Chondrocyte (in vitro differentiated cells): ENCODE measurements at places on chromosomes 3 and 15.

- DNase-seq = no peak
Measured at GRCh38 chr15:39846108-39846507, 63.5 kb upstream of the FSIP1 start.

GRCh38 chr3:171374661-171375285 lies 85.4 kb downstream of the TNIK start:
- no peak for DNase-seq

DNA sequence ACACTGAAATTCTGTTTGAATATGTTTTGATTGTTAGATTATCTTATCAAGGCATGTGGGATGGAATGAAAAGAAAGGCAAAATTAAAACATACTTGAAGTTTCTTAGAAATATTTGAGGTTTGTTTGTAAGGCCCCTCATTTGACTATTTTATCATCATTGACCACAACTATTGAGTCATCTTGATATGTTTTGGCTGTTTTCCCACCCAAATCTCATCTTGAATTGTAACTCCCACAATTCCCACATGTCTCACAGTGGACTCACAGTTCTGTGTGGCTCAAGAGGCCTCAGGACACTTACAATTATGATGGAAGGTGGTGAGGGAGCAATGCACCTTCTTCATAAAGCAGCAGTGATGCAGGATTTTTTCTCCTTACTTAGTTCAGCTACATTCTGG lies 917.1 kb downstream of the PLOD2 start:
- no peak for DNase-seq

DNA sequence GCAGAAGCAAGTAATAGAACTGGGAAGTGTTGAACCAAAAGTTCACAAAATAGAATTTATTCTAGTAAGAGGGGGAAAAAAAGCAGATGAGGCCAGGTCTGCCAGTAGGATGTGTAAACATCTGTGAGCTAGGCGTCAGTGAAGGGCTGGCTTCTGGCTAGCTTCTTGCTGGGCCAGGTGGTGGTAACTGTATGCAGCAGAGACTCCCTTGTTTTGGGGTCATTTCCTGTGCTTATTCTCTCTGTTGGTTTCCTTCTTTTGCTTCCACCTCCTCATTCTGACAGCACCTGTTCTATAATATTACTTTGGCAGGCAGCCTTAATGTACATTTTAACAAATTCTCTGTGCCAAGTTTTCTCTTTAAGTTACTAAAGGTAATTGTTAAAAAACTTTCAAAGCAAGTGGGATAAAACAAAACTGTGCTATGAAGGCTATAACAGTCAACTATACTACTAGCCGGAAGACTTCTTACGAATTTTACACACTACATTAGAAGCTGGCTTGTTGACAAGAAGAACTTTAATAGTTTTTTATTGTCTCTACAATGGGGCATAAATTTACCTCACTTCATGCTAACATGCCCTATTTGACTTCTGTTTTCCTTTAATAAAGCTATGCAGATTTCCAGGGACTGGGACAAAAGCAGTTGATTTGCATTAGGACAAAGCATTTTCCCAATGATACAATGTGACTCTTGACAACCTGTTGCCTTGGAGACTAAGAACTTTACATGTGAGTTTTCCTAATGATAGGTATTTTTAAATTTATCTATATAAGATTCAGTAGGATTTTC lies 318.8 kb upstream of the NAALADL2 start:
- no peak for DNase-seq

DNA sequence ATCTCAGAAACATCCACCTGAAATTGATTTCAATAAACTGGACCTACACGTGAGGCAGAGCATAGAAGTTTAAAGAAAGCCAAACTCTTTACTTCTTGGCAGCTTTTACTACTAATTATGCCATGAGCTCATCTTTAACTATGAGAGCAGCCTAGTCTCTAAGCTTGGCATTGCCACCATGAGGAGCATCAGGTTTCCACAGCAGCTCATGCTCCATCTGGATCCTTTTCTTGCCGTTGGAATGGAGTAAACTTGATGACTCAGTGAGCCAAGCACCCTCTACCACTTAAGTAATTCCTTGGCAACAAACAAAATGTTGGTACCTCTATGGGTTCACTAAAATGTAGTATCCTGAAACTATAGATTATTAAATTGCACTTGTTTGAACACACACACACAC lies 583.2 kb downstream of the EPHA3 start:
- DNase-seq = no peak

DNA sequence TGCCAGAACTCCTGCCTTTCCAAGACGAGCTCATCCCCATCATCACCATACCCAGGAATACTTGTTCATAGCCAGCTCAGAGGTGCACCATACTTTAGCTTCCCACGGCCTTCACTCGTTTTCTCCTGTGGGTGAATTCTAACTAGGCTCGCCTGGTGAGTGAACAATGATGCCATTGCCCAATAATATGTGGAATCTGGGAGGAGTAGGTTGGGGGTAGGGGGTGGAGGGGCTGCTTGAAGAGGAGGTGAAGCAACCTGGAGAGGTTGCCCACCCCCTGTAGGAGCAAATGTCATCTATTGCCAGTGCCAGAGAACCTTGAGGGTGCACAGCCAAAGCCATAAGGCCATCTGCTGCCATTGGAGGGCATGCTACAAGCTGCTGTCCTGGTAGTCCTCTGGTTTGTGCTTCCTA lies 592 bp upstream of the ZNF445 start:
- no peak for DNase-seq

- DNase-seq = no peak
Measured at GRCh38 chr15:100692671-100693070, 90.3 kb downstream of the ASB7 start.

DNA sequence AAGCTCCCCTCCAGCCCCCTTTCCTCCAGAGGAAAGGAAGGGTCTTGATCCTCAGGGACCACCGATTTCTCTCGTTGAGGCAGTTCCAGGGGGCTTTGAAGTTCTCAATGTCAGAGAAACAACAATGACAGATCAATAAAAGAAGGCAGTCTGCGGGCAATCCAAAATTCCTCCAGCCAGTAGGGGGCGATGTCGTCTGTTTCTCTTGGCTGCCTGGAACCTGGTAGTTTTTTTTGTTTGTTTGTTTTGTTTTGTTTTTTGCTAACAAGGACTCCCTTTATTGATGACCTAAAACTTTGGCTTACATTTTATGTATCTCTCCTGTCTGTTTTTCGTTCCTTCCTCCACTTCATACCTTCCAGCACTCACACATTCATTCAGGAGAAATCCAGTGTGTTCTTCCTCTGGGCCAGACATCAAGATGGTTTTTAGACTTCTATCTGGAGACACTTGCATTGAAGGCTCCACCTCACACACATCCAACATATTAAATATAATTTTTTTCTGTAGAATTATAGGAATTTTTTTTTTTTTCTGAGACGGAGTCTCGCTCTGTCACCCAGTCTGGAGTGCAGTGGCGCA lies 276.6 kb downstream of the RPLP1 start:
- DNase-seq = no peak

DNA sequence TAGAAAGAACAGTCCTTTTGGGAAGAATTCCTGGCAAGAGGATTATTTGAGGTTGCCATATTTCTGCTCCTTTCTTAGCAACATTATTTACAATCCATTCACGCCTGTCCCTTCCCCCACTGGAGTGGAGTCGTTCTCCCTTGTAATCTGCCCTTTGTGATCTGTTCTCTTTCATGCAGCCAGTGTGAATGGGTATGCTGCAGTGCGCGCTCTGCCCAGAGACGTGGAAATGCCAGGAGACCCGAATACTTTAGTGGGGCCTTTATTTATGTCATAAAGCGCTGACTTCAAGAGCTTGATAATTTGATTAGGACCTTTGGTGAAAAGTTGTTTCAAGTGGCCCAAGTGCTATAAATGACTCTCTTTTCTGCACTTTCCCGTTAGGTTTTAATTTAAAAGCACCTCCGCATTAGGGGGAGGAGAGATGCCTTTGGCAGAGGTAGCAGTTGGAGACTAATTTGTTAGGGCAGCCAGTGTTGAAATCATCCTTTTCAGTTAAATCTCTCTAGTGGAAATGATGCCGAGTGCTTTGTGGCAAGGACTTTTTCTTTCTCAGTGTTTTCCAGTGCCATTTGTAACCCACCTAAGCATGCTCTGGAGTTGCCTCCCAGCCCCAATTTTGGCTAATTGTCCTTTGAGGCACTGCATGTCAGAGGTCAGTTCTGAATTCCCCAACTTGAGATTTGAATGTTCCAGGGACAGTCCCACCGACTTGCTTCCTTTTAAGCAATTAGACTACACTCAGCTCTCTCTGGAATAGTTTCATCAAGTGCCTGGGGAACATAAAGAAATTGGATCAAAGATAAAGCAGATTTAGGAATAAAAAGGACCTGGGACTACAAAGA lies 52.4 kb downstream of the PSMD6 start:
- no peak for DNase-seq

- no peak for DNase-seq
Measured at GRCh38 chr15:92111751-92112150, 258.2 kb downstream of the SLCO3A1 start.

DNA sequence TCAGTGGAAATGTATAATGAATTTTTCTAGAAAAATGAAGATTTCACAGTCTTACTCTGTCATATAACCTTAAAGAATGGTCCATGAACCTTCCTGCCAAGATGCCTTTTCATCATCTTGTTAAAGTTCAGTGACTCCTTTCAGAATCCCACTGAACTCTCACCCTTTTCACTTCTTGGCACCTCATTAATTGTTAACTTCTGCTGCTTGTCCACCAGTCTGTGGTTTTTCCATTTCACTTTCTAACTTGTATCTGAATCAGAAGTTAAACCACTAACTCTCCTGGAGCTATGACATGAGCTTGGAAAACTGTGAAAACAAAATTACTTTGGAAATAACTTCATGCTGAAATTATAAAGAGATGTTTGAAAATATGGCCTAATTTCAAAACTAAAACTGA lies 281.2 kb upstream of the ALCAM start:
- no peak for DNase-seq

DNA sequence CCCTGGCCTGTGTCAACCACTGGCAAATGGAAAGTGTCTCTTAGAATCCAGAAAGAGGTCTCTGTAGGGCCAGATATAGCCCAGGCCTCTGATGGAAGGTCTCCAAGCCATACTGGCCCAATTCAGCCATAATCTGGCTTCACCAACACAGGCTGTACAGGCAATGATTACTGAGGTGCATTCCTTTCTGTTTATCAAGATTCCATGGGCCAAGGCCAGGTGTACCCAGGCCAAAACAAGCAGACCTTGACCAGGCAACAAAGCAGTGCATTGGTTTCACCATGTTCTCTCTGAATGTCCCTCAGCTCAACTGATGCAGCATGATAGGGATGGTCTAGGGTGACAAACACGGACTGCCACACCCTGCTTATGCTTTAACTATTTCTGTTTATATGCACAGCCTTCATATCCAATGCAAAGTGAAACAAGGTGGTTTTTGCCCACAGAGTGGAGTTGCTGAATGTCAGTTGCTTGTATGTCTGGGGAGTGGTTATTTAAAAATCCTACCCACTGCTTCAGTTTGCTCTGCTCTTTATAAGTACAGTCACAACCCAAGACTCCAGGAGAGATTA lies 25.2 kb downstream of the CCNL1 start:
- DNase-seq = no peak

DNA sequence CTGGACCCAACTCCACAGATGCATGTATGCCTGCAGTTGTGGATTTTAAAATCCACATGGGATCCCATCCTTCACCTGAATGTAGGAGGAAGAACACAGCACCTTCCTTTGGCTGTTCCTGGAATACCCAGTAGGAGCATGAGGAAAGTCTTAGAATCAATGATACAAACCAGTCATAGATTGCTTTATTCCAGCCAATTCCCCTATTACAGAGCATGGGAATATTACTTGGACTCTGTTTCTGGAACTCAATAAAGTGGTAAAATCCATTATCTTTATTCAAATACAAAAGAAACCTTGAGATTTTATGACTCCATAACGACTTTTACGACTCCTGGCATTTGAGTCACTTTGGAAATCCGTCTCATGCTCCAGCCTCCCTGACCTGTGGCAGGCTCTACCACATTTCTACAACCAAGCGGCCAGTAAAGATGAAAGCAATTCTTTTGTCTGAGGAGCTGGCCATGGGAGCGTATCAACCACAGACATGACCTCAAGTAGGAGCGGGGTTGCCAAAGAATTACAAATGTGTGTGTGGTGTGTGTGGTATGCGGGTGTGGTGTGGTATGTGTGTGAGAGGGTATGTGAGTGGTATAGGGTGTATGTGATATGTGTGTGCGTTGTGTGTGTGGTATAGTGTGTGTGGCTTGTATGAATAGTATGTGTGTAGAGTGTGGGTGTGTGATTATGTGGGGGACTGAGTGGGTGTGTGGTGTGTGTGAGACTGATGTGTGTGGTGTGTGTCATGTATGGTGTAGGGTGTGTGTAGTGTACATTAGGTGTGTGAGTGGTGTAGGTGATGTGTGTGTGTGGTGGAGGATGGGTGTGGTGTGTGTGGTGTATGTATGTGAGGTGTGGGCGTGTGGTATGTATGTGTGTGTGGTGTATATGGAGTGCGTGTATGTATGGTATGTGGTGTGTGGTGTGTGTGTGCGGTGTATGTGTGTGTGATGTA lies 40.0 kb downstream of the ARRDC4 start:
- no peak for DNase-seq

DNA sequence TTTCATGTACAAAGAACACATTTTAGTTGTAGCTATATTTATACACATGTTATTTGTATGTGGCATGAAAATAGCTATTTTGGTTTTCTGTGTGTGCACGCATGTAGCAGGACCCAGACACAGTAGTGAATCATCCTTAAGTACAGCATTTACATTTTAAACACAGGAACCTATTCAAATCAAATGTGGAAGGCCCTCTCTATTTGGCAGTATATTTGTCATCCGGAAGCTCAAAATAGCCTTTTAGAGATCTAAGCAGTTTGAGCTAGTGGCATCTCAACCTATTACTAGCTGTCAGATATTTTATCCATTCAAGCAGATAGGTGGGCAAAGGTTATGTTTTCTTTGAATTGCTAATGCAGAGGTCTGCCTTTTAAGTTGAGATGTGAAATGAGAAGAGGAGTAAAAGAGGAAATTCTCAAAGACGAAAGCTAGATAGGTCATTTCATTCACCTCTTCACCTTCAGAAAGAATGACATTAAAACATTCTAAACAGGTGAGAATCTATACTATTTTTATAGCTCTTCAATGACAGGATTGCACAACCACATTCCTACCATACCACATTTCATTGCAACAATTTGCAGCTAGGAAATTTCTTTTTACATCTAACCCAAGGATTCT lies 46.3 kb upstream of the TIPARP start:
- DNase-seq = no peak

- no peak for DNase-seq
Measured at GRCh38 chr3:8817486-8817885, 48.1 kb upstream of the OXTR start.
